ENCODE measurements at places on chromosomes 5 and 9.
A peak's percentile ranks its signal among the peaks of the same experiment; 100 is the strongest.

GRCh38 chr9:78103971-78104433 lies 72.4 kb upstream of the GNAQ start:
- ATAC-seq: peak; percentile 86

DNA sequence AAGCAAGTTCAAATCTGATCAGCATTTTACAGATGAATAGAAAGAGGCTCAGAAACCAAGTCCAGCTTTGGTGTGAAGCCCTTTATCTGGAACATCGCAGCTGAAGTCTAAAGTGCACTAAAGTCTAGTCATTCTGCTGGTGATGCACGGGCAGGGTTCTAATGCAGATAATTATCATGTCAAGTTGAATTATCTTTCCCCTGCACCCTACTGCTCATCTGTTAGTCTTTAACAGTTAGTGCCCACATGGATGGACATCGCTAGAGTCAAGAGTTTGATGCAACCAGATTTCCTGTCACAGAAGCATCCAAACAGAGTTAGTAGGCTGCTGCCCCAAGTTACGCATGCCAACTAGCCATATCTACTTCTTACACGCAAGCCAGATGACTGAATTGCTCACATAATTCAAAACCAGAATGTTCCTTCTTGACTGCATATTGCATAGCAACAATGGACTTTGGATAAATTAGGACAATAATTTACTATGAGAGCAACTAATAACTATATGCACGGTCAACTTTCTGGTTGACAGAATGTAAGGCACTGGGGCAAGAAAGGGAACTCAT lies 1.6 kb upstream of the TOMM5 start:
- no peak for ATAC-seq

DNA sequence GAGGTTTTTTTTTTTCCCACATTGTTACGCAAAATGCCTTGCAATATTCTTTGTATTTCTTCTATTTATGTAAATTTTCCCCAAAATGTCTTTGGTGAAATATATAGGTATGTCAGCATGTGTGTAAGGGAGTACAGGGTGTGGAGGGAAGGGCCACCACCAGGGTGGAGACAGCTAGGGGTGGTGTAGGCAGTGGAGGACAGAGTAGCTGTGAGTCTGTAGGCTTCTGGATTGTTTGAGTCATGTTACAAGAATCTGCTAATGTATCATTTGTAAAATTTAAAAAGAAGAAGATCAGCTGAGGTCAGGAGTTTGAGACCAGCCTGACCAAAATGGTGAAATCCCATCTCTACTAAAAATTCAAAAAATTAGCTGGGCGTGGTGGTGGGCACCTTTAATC lies 175.5 kb downstream of the NXNL2 start:
- no peak for ATAC-seq

GRCh38 chr5:180138214-180138975 lies 66.8 kb upstream of the RNF130 start:
- no peak for ATAC-seq

DNA sequence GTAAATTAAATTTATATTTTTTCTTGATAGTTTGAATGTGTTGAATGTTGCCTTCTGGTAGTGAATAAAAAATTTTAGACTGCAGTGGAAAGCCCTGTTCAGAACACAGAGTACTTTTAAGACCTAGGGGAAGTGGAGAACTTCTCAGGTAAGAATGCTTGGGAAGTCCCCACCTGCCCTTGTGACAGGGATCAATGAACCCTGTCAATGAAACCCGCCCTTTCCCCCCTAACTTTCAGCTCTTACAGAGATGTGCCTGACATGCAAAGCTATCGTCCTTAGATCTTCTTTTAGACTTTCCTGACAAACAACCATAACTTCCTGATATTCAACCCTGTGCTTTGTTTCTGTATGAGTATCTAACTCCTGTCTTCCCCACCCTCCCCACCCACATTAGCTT lies 562.7 kb downstream of the TLE4 start:
- peak; percentile 100 for ATAC-seq

DNA sequence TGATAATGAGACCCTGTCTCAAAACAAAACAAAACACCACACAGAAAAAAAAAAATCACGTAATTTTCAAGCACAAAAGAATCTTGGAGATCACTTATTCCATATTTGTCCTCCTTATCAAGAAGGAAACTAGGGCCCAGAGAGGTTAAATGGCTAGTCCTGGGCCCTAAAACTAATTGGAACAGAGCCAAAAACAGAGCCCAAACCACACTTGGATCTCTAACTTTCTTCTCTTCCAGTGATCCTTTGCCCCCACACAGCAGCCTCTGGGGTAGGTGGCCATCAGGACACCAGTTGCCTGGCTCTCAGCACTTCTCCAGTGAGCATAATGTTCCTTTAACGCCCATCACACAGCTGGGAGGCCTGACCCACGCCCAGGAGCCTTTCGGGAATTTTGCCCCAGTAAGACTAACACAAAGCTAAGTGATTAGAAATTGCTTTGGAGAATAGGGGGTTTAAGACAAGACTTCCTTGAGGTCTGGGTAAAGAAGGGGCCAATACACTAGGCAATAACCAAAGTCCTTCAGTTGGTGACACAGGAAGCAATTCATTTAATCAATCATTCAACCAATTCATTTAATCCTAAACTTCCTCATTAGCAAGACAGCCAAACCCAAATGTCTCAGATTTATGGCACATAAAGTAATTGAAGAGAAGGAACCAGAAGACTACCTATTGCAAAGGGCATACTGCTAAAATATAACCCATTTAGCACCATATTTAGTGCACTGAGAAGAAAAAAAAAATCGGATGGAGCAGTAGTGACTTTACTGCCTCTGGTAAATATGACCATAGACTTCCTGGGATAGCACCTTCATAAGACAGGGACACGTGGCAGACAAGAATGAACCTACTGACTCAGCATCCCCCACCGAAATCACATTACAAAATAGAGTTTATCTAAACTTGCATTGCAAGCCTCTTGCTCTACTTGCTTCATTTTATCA lies 77.8 kb downstream of the ZNF608 start:
- ATAC-seq: no peak

DNA sequence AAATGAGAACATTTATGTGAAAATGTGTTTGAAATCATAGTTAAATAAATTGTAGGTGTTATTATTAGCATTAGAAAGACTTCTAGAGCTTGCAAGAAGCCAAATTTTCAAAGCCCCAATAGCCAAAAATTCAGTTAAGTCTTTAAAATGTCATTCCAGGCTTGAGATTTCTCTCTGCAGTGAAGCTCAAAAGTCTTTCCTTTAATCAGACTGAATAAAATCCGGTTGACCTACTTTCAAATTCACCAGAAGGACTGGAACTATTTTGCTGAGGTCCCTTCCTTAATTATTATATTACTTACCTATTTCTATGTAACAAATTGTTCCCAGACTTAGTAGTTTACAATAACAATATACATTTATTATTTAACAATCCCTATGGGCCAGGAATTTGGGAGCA lies 112.2 kb upstream of the TRPM3 start:
- no peak for ATAC-seq

DNA sequence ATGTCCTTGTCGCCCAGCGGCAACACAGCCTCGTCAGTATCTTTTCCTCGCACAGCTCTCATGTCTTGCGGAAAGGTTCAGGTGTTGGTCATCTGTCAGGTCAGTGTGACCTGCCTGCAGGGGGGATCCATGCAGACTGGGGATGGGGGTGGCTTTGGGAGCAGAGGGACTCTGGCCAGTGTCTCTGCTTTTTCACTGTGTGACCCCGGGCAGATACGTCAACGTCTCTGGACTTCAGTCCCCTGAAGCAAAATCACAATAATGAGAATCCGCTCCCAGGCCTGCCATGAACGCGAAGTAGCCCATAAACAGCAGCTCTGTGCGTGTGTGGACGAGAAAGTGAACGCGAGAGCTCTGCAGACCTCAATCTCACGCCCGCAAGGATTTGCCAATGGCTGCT lies 75.7 kb upstream of the FCN1 start:
- ATAC-seq: no peak

- no peak for ATAC-seq
Observed at GRCh38 chr5:119862619-119863018, 233.3 kb downstream of the FAM170A start.

- no peak for ATAC-seq
Observed at GRCh38 chr9:94643176-94643575, 3.9 kb upstream of the FBP1 start.

- ATAC-seq: no peak
Observed at GRCh38 chr5:89883967-89884366, 525.6 kb downstream of the CETN3 start.

GRCh38 chr9:17630531-17630949 lies 51.7 kb downstream of the SH3GL2 start:
- no peak for ATAC-seq

DNA sequence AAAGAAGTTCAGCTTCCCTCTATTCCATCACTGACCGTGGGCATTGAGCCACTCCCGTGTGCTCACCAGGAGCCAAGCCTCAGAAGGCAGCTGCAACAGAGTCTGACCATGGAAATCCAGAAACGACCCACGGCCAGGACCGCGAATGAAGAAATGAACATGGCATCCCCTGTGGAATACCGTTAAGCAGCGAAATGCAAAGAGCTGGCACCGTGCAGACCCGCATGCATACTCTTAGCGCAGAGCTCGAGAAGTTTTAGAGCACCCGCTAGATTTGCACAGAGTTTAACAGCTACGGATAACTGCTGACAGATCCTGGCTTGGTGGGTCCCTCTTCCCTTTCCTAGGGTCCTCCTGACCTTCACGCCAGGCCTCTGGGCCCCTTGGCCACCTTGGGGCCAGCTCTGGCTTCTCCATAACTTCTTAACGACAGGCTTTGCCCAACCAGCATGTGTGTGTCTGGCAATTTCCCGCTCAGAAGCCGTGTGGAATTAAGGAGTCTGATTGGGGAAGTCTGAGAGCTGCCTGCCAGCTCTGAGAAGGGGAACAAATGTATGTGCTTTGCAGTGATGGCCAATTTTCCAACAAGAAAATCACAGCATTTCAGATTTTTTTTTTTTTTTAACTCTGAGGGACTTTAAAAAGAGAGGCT lies 75.3 kb upstream of the COL5A1 start:
- ATAC-seq: no peak

DNA sequence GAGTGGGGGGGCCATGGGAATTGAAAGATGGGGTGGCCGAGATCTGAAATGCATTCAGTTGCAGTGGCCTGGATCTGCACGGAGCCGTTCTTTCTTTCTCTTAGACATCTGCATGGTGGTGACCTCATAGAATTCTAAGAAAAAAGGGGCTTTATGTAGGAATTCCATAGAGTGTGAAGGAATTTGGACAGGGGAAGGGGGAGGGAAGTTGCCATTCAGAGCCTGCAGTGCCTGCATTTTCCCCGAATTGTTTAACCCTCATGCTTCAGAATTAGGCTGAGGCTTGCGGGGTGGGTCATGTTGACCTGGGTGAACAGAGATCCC lies 4.9 kb downstream of the NEK6 start:
- ATAC-seq: no peak

DNA sequence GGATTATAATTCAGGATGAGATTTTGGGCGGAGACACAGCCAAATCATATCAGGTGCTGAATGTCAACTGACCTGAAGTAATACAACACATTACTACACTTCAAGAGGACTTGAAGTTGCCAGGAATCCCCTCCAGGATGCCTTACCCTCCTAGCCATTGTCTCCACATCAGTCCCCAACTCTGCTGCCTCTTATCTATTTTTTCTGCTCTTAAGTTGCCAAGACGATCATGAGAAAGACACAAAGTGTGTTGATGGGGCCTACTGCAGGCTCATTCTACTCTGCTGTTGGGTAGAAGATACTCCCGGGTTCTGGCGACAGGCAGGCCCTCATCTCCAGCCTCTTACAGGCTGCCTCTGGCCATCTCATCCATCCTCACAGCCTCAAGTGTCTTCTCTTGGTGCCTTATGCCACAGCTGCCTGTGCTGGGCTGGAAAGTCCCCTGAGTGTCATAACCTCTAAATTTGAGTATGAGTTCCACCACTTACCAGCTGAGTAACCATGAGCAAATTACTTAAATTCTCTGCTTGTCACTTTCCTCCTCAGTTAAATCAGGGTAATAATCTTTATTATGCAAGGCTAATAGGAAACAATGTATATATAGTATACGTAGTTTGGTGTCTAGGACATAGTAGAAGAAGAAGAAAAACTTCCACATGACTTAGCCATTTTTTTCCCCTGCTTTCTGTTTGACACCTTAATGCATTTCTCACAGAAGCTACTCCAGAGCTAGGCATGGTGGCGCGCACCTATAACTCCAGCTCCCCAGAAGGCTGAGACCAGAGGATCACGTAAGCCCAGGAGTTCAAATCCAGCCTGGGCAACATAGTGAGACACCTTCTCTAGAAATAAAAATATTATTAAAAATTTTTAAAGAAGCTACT lies 73.0 kb upstream of the SNX2 start:
- peak; percentile 98 for ATAC-seq

- no peak for ATAC-seq
Observed at GRCh38 chr9:68781928-68782327, 76.9 kb downstream of the PIP5K1B start.

DNA sequence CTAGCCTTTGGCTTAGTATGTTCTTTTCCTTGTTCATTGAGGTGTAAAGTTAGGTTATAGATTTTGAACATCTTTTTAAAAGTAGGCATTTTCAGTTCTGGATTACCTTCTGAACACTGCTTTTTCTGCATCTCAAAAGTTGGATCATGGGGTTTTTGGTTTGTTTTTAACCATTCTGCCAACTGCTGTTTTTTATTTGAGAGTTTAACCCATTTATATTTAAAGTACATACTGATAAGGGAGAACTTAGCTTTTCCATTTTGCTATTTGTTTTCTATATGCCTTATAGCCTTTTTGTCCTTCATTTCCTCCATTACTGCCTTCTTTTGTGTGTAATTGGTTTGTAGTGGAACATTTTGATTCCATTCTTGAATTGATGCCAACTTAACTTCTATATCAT lies 30.5 kb upstream of the ZNF169 start:
- ATAC-seq: no peak

DNA sequence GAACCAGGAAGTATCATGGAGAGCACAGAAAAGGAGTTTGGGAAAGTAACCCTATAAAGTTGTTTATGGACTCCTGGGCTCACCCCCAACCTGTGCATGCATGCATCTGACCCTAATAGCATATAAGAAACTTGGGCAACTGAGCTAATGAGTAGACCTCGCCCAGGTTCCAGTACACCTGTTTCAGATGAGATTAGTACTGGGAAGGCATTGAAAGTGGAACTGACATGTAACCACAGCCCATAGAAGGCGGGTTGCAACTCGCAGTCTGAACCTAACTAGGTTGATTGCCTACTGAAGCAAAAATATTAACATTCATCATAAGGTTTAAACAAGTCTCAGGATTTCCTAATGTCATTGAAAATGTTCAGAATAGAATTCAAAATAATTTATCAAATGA lies 87.0 kb downstream of the WNK2 start:
- no peak for ATAC-seq

DNA sequence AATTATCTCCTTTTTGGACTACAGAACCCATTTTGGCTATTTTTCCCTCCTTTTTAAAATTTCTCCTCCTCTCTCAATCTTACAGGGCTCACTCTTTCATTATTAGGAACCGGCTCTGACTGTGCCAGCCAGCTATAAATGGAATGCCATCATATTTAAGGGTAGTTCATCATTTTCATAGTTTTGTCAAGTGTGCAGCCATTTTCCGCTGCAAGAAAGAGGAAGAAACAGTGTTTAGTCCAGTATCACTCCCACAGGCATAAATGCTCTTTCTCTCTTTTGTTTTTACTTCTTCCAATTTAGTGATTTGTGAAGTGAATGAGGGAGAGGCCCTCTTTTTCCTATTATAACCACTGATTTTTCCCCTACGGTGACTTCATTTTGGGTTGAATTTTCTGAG lies 290.0 kb downstream of the NR3C1 start:
- ATAC-seq: no peak
